OCI-LY7 (cell line): ENCODE measurements at places on chromosomes 12 and 14.

- DNase-seq: no peak
These were observed 227.3 kb upstream of the RTL1 start for GRCh38 chr14:101130861-101131260.

DNA sequence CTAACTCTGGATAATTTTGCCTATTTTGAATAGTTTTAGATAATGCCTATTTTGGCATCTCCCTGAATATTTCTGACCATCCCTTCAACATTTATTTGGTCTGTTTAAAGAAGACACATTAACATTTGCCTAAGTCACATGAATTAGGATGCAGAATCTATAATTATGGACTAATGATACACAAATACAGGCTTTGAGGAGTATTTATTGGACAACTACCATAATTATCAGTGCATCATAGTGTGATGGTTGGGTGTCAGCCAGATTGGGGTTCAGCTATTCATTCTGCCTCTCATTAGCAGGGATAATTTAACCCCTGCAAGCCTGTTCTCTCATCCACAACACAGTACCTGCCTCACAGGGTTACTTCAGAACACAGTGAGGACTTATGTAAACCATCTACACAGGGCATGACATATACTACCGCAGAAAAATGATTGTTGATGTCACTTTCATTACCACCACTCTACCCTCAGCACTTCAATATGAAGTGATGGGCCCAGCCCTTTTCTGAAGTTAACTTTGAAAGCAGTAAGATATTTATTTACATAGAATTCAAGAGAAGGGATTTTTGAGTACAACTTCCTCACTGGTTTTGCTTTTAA lies 14.4 kb downstream of the PRKCH start:
- no peak for DNase-seq

DNA sequence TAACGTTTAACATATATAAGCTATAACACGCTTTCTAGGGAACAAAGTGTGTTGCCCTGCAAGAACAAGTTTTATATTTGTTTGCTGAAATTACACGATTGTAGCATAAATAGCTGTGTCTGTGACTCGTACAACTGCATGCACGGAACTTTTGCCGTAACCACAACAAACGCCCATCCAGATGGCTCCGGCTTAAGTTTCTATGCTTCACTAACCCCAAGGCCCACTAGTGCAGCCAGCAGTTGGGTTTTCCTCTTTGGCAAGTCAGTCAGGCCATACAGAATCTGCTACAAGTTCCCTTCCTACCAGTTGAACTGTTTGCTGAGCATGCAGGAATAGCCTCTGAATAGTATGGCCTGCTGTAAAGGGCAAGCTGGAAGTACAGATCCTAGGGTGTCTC lies 12.1 kb downstream of the CSRP2 start:
- peak; percentile 85 for DNase-seq

DNA sequence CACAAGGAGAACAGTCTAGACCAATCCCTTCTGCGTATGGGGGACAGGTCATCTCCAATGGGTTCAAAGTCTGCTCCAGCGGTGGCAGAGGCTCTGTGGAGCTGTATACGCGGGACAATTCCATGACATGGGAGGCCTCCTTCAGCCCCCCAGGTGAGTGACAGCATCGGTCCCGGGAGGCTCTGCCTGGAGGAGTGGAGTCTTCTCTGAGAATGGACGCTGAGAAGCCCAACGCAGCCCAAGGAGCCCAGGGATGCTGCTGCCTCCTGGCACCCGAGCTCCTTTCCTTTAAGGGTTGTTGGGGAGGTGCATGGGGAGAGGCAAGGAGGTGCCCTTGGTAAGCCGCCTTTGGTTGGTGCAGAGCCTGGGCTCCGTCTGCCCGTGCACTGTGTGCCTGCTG lies 28.2 kb downstream of the ADGRD1 start:
- DNase-seq: no peak

- DNase-seq: no peak
These were observed 15.3 kb upstream of the LYZ start for GRCh38 chr12:69332815-69333358.

- peak; percentile 78 for DNase-seq
These were observed 81.6 kb upstream of the MANSC4 start for GRCh38 chr12:27861428-27862167.

- DNase-seq: no peak
These were observed 1.4 kb upstream of the CCDC88C start for GRCh38 chr14:91419044-91419397.

DNA sequence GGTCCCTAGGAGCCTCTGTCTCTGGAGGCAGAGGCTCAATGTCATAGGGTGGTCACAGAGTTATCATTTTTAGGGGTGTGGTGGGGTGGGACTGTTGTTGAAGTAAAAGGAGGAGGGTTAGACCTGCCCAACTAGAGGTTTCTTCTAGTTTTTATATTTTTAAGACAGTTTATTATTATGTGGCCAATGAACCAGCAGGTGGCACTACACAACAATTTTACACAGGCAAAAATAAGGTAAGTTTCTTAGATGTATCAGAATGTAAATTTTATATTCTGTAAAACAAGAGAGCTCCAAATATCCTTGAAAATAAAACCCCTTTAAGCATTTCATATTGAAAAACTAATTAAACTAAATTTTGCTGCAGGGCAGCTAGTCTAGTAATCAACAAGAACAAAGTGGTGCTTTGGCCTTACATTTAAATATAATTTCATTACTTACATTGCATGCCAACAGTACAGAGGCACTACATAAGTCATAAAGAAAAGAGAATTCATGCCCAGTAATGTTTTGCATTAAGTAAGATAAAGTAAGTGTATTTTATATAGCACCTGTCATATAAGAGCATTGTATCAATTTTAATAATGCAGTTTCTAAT lies 22.2 kb upstream of the OVCH1 start:
- peak; percentile 44 for DNase-seq

GRCh38 chr12:132108211-132108832 lies 35.8 kb downstream of the DDX51 start:
- DNase-seq: no peak

DNA sequence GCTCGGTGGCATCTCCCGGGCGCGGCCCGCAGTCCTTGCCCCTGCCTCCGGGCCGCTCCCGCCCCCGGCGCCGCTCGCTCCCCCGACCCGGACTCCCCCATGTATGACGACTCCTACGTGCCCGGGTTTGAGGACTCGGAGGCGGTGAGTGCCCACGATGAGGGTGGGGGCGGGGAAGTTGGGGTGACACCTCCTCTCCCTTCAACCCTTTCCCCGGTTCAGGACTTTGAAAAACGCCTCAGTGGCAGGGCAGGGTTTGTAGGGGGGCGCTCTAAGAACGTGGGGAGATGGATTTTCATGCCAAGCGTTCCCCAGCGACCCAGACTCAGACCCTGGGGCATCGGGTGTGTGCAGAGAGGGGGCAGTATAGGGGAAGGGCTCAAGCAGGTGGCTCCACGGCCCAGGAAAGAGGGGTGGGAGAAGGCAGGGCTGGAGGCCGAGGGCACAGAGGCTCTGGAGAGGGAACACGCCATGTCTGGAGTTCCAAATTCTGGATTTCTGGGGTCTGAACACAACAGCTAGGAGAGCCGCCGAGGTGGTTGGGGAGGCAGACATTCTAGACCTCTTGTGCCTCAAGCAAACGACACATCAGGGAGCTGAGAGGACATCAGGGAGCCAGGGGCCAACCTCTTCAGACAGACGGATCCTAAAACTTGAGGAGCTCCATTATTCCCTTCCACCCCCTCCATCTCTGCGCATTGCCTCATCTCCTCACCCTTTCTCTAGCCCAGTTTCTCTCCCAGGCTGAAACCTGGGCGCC lies 715 bp downstream of the CACNB3 start:
- peak; percentile 37 for DNase-seq

DNA sequence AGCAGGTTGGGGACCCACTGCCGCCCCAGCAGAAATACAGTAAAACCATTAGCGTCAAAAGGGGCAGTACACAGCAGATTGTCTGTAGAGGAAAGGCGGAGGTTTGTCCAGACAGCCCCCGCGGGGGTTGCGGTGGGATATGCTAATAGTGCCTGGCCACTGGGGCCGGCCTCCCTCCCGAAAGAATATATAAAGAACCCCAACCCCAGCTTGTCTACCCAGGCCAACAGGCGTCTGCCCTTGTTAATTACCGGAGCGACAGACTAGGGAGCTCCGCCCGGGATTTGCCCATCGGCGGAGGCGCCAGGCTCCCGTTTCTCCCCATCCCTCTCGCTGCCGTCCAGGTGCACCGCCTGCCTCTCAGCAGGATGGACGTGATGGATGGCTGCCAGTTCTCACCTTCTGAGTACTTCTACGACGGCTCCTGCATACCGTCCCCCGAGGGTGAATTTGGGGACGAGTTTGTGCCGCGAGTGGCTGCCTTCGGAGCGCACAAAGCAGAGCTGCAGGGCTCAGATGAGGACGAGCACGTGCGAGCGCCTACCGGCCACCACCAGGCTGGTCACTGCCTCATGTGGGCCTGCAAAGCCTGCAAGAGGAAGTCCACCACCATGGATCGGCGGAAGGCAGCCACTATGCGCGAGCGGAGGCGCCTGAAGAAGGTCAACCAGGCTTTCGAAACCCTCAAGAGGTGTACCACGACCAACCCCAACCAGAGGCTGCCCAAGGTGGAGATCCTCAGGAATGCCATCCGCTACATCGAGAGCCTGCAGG lies at the start of gene MYF5:
Gene MYF5 (plus strand): TSS at position 217 of the 774 bp plus-strand sequence. CDS start 152 bp downstream, at position 369.
- DNase-seq: no peak

DNA sequence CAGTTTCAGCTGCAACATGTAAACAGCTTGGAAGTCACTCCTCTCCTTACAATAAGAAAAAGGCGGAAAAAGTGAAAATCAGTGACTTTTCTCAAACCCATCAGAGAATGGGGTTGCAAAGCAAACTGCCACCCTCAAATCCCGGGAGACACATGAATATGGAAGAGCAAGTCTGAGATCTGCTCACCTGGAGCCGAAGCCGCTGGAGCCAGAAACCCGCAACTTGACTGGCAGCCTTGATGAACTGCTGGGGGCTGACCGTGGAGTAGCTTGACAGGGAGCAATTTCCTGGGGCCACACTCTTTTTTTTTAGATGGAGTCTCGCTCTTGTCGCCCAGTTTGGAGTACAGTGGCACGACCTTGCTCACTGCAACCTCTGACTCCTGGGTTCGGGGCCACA lies 208.2 kb downstream of the KIF26A start:
- DNase-seq: no peak

GRCh38 chr12:75579552-75579951 lies 68.1 kb upstream of the KRR1 start:
- no peak for DNase-seq

DNA sequence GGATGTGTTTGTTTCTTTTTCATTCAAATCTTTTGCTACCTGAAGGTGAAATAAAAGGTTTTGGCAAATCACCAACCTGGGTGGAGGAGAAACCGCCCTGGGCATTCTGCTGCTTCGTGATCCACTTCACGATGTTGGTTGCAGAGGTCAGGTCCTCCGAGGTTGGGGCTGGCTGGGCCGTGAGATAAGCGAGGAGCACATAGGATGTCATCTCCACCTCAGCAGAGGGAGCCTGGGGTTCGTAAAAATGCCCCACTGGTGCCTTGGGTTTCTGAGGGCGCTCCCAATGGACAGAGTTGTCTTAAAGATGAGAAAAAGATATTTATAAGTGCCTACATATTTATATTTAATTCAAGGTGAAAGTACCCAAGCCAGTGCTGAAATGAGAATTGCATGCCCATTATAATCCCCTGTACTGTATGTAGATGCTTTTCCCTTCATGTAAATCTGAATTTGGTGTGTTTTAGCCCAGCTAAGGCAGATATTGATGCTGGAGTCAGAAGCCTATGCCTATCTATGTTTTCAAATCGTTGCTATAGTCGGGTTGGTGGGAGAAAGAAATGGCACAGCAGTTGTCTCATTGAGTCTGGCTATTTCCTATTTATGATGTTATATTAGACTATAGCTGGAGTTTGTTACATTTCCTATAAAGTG lies 41.1 kb downstream of the A2M start:
- DNase-seq: no peak

DNA sequence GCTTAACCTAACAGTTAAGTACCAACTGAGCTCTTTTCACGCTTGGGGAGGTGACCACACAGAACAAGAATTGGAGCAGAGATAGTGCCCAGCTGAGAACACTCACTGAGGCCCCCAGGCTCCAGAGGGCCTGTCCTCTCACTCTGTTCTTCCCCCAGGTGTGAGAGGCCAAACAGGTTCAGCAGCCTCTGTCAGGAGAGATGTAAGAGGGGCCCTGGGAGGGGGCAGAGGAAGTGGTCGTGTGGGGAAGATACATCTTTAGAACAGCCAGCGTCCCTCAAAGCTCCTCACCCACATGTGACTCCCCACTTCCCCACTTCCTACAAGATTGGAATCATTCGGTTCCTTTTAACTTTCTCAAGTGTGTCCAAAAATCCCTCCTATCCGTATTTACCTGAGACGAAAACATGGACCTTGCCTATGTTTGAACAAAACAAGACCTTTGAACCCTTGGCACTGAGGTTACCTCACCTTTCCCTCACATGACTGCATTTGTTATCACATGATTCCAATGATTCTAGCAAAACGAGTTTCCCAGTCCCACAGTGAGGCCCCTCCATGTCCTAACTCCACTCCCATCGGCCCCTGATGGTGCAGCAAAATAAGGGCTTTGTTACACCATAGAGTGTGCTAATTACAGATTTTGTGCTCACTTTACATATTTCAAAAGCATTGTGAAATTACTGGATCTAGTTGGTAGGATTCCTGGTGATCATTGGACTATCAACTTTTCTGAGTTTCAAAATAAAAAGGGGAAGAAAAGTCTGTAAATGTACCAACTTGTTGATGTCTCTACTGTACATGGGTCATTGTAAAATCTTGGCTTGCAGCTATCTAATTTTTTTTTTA lies 40.0 kb upstream of the PAPOLA start:
- no peak for DNase-seq

DNA sequence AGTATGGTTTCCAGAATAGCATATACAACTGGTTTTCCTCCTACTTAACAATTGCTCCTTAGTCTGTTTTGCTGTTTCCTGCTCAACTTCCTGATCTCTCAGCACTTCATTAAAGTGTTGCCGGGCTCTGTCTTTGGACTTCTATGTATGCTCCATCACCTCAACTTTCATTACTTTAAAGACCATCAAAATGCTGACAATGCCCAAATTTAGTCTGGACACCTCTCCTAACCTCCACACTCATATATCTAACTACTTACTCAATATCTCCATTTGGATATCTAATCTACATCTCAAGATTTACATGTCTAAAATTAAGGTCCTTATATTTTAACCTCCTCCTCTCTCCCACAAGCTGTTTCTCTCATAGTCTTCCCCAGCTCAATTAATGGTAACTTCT lies 54.4 kb upstream of the LGR5 start:
- no peak for DNase-seq

DNA sequence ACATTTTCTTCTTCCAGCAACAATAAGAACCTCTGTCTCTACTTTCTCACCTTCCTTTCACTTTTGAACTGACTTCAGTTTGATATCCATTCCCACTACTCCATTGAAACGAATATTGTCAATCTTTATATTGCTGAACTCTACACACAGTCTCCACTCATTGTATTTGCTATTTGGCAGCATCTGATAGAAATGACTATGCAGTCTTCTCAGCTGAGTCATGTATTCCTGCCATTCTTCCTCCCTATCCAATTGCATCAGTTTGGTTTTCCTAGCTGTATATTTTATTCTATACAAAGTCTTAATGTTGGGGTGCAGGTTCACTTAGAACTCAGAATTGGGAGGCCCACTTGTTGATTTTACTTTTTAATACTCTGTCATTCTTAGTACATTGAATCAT lies 107.5 kb upstream of the CPNE8 start:
- DNase-seq: no peak

- DNase-seq: no peak
These were observed 227.0 kb downstream of the ANO2 start for GRCh38 chr12:5718073-5718472.
